CD4-positive, alpha-beta memory T cell (primary cell): ENCODE measurements at places on chromosomes 5 and 9.

DNA sequence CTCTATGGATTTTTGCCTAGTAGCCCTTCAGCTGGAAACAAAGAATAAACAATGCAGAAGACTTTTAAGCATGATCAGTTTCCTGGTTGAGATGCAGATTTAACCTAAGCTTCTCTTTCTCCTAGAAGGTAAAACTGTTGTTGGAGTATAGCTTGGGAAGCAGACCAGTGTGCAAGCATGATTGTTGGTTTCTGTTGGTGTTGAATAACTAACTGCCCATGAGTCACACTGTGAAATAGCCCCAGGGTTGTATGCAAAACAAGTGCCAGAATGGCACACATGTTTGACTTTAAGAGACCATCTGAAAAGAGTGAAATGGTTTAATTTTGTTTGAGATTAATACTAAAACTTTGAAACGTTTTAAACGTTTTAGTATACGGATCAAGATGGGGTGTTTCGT lies 227.1 kb downstream of the ARHGEF28 start:
- no peak for DNase-seq

GRCh38 chr5:173911623-173912022 lies 23.5 kb downstream of the CPEB4 start:
- DNase-seq, result no peak

DNA sequence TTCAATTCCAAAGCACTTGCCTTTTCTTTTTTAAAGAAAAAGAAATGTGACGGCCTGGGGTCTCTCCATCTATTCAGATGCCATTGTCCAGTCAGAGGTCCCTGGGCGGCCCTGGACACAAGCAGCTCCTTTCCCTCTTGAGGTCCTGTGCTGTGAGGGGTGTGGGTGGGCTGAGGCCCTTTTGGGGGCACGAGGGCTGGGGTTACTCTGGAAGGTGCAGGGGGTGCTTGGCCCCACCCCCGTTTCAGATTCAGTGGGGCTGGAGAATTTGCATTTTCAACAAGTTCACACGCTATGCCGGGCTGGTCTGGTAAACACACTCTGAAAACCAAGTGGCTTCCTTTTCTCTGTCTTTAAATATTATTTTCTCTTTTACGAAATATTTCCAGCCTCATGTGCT lies 91.4 kb upstream of the PHYKPL start:
- no peak for DNase-seq

DNA sequence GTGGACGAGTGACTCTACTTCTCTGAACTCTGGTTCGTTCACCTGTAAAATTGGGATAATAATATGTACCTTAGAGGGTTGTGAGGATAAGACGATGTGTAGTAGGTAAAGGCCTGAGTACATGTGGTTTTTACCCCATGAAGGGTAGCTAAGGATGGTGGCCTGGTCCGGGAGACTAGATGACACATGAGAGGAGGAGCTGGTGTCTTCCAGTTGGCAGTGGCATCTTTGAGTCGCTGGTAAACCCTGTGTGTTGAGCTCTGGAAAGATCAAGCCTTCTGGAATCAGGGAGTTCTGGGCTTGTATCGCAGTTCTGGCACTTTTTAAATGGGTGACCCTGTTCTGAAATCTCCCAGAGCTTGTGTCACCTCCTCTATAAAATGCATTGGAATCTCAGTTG lies 166.4 kb upstream of the ZNF618 start:
- DNase-seq, result no peak

GRCh38 chr5:108686676-108687075 lies 61.0 kb upstream of the FER start:
- DNase-seq, result no peak

- DNase-seq, result no peak
These were observed 209.4 kb upstream of the MSX2 start for GRCh38 chr5:174514983-174515394.

DNA sequence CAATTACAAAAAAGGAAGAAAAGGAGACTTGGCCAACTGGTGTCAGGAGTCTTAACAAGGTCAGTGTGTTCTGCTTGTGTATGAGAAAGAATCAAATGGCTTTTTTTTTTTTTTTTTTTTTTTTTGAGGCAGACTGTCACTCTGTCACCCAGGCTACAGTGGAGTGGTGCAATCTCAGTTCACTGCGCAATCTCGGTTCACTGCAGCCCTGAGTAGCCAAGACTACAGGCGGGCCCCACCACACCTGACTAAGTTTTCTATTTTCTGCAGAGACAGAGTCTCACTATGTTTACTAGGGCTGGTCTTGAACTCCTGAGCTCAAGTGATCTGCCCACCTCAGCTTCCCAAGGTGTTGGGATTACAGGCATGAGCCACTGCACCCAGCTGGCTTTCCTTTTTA lies 3.1 kb upstream of the IL7R start:
- DNase-seq, result peak; percentile 84

DNA sequence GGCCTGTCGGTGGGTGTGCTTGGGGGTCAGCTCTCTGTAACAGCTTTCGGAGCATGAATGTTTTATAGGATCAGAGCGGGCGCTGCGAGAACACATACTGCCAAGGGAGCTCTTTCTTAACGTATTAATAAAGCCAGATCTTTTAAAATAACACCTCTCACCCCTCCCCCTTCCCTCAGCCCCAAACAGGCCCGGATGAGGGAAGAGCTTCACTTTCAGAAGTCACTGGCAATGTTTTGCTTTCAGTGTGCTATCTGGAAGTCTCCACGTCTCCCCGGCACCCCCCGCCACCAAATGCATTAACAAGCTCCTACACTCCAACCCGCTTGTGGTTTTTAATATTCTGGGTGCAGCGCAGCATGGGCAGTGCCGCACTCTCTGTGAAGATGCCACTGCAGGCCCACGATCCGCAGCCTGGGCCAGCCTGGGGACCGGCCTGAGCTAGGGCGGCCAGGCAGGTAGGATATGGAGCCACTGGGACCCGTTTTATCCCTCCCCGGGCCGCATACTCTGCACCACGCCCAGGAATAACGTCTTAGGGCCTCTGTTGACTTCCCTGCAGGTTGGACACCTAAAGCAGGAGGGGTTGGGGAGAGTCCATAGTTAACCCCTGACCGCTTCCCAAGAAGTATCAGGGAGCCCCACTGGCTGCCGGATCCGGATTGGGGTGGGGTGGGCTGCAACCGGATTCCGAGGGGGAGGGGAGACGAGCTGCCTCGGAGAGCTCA lies 12.6 kb downstream of the NR2F1 start:
- DNase-seq, result no peak

- DNase-seq, result no peak
These were observed 468.7 kb downstream of the TLE4 start for GRCh38 chr9:80040457-80040856.

- DNase-seq, result no peak
These were observed 63.4 kb downstream of the MTREX start for GRCh38 chr5:55371145-55371544.

GRCh38 chr5:35202319-35203111 lies 27.8 kb downstream of the PRLR start:
- peak; percentile 11 for DNase-seq

DNA sequence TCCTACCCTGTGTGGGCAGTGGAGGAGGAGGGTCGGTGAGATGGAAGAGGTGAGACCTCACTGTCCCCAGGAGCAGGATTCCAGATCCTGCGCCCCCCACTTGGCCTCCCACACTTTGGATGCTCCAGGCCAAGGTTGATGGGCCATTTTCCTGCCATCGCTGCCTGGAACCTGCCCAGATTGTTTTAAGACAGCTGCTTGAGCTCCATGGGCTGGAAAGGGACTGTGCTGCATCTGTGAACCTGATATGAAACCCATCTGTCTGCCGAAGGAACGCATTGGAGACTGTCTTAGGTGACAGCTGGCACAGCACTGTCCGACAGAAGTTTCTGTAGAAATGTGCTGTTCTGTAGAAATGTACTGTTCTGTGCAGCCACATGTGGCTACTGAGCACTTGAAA lies 72.7 kb upstream of the SLC25A48 start:
- no peak for DNase-seq

DNA sequence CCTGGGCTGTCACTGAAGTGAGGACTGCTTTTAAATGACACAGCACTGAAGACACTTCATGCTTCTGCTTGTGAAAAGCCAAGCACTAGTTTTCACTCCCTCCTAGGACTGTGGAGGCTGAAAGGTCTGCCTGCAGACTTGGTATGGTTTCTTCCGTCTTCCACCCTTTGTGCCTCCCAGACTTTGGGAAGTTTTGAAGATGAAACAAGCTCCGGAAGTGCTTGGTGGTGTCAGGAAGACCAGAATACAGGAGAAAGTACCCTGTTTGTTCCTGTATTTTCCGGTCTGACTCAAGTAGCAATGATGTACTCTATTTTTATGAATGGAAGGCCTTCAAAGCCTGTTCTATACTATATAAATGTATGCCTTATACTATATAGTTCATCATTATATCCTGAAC lies 222.7 kb downstream of the PDZD2 start:
- no peak for DNase-seq

- DNase-seq, result no peak
These were observed 67.6 kb downstream of the RCL1 start for GRCh38 chr9:4860383-4860782.

DNA sequence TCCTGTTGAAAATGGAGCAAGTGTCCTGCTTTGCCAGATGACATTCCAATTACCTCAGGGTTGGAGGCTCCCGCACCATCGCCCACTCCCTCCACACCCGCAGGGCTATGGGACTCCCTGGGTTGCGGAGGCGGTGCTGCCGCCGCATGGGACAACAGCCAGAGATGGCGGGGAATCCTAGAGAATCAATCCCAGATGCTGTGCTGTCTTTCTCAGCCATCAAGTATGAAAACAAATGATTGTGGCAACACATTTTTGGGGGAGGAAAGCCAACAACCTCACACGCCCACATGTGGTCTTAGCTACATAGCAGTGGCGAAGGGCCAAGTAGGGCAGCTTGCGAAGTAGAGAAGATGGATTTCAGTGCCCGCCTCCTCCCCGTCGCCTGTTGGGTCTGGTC lies 46.7 kb downstream of the IL31RA start:
- no peak for DNase-seq

GRCh38 chr9:38357350-38358114 lies 35.0 kb upstream of the ALDH1B1 start:
- no peak for DNase-seq

GRCh38 chr9:80134487-80134886 lies 562.7 kb downstream of the TLE4 start:
- DNase-seq, result no peak

GRCh38 chr5:132388244-132389050 lies 18.9 kb downstream of the SLC22A5 start:
- DNase-seq, result no peak

DNA sequence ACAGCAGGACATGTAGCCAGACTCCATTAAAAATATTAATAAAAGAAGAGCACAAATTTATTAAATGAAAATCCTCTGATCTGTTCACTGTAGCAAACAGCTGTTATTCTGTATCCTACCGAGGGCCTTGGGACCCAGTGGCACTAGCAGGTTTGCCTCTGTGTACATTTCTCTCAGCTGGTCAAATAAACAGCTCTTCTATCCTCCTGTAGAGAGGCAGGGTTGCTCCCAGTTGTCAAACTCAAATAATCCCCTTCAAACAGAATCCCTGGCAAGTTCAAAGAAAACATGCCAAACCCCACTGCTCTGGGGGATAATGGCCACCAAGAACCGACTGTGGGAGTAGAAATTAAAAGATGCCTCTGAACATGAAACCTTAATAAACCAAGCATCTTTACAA lies 1262.0 kb upstream of the DMAC1 start:
- DNase-seq, result no peak

DNA sequence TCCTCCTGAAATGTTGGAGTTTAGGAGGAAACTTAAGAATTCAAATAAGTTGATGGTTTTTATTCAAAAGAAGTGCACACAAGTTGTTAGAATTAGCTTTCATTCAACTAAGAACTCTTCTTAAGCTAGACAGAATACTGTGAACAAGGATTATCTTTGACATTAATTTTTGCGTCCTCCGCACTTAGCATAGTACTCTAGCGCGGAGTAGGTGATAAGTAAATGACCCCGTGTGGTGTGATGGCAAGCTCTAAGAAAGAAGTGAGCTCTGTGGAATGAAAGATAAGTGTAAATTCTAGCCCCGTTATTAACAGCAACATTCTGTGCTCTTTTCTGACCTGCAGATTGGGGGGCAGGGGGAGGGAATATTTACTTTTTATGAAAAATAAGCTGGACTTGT lies 1.0 kb downstream of the BRIX1 start:
- DNase-seq, result no peak

GRCh38 chr9:96140296-96141127 lies 161.5 kb downstream of the HSD17B3 start:
- no peak for DNase-seq

GRCh38 chr5:79878721-79879336 lies 112.2 kb downstream of the MTX3 start:
- DNase-seq, result peak; percentile 1

DNA sequence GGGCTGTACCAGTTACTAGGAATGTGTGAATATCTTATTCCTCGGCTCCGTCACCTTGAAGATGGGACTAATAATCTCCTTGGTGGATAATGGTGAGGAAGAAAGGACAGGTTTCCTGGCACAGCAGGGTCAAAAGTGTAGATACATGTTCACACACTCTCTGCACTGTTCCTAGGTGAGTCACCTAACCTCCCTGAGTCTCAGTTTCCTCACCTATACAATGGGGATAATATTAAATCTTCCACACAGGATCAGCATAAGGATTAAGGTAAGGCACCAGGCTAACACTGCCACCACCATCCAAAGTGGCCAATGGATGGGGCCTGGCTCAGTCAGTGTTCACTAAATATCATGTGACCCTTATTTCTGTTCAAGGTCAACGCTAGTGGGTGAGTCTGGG lies 66.9 kb downstream of the PSMB7 start:
- no peak for DNase-seq

GRCh38 chr5:107199756-107200155 lies 471.0 kb downstream of the EFNA5 start:
- DNase-seq, result no peak

- DNase-seq, result no peak
These were observed 86.3 kb upstream of the MELK start for GRCh38 chr9:36486329-36486932.

- DNase-seq, result no peak
These were observed 16.6 kb upstream of the SRP19 start for GRCh38 chr5:112844489-112844888.
